K562 (cell line): ENCODE measurements at places on chromosomes 3 and 15. TPM values are rescaled to one million over a fixed set of nuclear protein-coding genes. Genes with fewer than 3 reads are reported as not detected.

SLC12A8 gene
- 0.09 TPM in 1 of 2 replicates, not detected in the other for polyA plus RNA-seq

TMEM266 gene
- not detected in 2 replicates for polyA plus RNA-seq

PDCD6IP gene
- 90.5 and 122 TPM in 2 replicates for polyA plus RNA-seq

CXCR6 gene
- polyA plus RNA-seq = not detected in 2 replicates

PGBD4 gene
- 2.7 and 3.2 TPM in 2 replicates for polyA plus RNA-seq

LIPH gene
- 0.46 and 1.2 TPM in 2 replicates for polyA plus RNA-seq

LPP gene
- polyA plus RNA-seq = not detected in 2 replicates

- H3K27ac ChIP-seq = no peak overlapping the region
- no peaks in the 10 kb centered on the region for H3K27me3 ChIP-seq
- peaks cover 20% of the 10 kb centered on the region for H3K4me1 ChIP-seq
- H3K36me3 ChIP-seq = no peaks in the 10 kb centered on the region
Measured at GRCh38 chr15:43900996-43901395, 74.2 kb downstream of the WDR76 start.

DNA sequence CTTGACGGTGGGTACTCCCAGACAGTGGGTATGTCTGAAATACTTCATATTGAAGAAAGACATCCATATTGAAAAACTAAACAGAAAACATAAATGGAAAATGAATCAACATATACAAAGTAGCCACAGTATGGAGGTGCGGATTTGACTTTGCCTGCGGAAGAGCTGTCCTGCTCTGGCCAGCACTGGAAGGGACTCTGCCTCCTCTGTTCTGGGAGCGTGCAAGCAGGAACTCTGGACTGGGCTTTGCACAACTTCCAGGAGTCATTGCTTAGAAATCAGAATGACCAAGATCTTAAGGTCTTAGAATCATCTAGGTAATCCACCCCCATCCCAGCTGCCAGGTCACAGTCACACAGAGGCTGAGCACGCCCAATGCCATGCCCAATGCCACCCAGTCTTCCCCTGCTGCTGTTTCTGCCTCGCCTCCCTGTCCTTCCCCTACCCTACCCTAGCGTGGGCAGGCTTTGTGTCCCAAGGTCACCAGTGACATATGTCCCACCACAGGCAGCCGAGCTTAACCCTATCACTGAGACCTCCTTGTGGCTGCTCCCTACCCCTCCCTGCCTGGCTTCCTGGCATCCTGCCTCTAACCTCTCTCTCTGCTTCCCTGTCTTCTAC lies 36.3 kb downstream of the CDC25A start:
- 0 out of 3 replicates have a peak, but pooled peaks cover 2% of the 10 kb centered on the region for H3K4me1 ChIP-seq
- H3K27ac ChIP-seq = no peak overlapping the region
- no peak for DNase-seq
- H3K36me3 ChIP-seq = no peaks in the 10 kb centered on the region
- no peak overlapping the region for H3K4me3 ChIP-seq
- 0 out of 3 replicates have a peak, but pooled peaks cover 2% of the 10 kb centered on the region for H3K27me3 ChIP-seq

GRCh38 chr3:76051145-76051544 lies 265.8 kb upstream of the ZNF717 start:
- no peaks in the 10 kb centered on the region for H3K36me3 ChIP-seq
- no peaks in the 10 kb centered on the region for H3K4me1 ChIP-seq
- no peaks in the 10 kb centered on the region for H3K27me3 ChIP-seq
- H3K4me3 ChIP-seq = no peak overlapping the region
- H3K27ac ChIP-seq = no peak overlapping the region

DNA sequence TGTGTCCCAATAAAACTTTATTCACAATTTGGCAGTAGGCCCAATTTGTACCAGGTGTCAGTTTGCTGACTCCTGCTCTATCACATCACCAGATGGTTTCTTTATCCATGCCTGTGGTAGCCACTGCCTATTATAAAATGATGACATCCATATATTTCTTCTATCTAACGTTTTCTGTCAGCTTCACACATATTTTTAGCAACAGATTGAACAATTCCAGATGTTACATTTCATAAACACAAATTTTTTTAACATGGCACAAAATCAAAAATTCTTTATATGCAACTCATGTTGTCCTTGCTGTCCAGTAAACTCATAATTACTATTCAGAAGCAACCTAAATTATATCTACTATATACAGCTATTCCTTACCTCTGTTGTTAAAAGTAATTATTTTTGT lies 1371.6 kb downstream of the NSUN3 start:
- DNase-seq = no peak
- H3K27ac ChIP-seq = no peak overlapping the region
- H3K27me3 ChIP-seq = no peaks in the 10 kb centered on the region
- H3K36me3 ChIP-seq = no peaks in the 10 kb centered on the region

DNA sequence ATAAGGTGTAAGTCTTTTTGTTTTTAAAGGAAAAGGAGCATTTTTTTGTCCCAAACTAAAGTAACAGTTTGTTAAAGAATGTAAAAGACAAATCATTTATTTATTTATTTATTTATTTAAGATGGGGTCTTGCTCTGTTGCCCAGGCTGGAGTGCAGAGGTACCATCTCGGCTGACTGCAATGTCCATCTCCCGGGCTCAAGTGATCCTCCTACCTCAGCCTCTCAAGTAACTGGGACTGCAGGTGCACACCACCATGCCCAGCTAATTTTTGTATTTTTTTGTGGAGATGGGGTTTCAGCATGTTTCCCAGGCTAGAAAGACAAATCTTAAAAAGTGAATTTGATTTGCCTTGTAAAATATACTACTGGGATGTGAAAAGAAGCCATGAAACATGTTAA lies 86.3 kb upstream of the PLXND1 start:
- H3K4me3 ChIP-seq = no peak overlapping the region
- H3K27me3 ChIP-seq = no peaks in the 10 kb centered on the region
- H3K36me3 ChIP-seq = no peaks in the 10 kb centered on the region

- no peak overlapping the region for H3K4me3 ChIP-seq
- no peaks in the 10 kb centered on the region for H3K36me3 ChIP-seq
- H3K27me3 ChIP-seq = no peaks in the 10 kb centered on the region
- H3K4me1 ChIP-seq = no peaks in the 10 kb centered on the region
Measured at GRCh38 chr15:56074481-56075265, 81.3 kb upstream of the NEDD4 start.

- no peak for DNase-seq
- H3K4me3 ChIP-seq = no peak overlapping the region
- H3K4me1 ChIP-seq = no peaks in the 10 kb centered on the region
- no peaks in the 10 kb centered on the region for H3K36me3 ChIP-seq
- H3K27ac ChIP-seq = no peak overlapping the region
- H3K27me3 ChIP-seq = no peaks in the 10 kb centered on the region
Measured at GRCh38 chr15:33243393-33243792, 48.9 kb upstream of the FMN1 start.

GRCh38 chr3:185317674-185318073 lies 45.3 kb upstream of the MAP3K13 start:
- no peak overlapping the region for H3K27ac ChIP-seq
- H3K4me1 ChIP-seq = no peaks in the 10 kb centered on the region; the same call in 2 of the 3 replicates
- no peaks in the 10 kb centered on the region for H3K27me3 ChIP-seq
- H3K36me3 ChIP-seq = no peaks in the 10 kb centered on the region
- no peak overlapping the region for H3K4me3 ChIP-seq

DNA sequence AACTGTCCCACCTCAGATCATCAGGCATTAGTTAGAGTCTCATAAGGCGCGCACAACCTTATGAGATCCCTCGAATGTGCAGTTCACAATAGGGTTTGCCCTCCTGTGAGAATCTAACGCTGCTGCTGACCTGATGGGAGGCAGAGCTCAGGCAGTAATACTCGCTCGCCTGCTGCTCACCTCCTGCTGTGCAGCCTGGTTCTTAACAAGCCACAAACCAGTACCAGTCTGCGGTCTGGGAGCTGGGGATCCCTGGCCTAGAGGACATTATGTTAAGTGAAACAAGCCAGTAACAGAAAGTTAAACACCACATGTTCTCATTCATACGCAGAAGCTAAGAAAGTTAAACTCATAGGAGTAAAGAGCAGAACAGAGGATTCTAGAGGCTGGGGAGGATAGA lies 47.0 kb downstream of the MAP3K13 start:
- no peak overlapping the region for H3K4me3 ChIP-seq
- no peak overlapping the region for H3K27ac ChIP-seq
- no peaks in the 10 kb centered on the region for H3K36me3 ChIP-seq
- DNase-seq = no peak

DNA sequence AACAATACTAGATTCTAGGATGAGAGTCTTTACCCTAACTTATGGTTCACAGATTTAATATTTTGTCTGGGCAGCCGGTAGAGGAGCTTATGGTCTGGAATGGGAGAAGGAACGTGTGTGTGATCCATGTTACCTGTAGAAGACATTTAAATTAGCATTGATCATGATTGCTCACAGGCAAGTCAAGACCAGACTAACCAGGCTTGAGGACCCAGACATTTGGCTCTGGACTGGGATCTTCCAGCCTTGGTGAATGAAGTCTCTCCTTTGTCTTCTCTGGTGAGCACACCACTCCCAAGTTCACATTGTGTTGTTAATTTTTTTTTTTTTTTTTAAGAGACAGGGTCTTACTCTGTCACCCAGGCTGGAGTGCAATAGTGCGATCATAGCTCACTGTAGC lies 11.7 kb downstream of the ABHD2 start:
- H3K36me3 ChIP-seq = peaks cover 73% of the 10 kb centered on the region
- H3K4me3 ChIP-seq = no peak overlapping the region
- peaks cover 6% of the 10 kb centered on the region for H3K4me1 ChIP-seq
- no peak overlapping the region for H3K27ac ChIP-seq

GRCh38 chr3:105828703-105829102 lies 40.1 kb downstream of the CBLB start:
- H3K36me3 ChIP-seq = no peaks in the 10 kb centered on the region
- H3K4me3 ChIP-seq = no peak overlapping the region

- no peaks in the 10 kb centered on the region for H3K4me1 ChIP-seq
- no peaks in the 10 kb centered on the region for H3K27me3 ChIP-seq
- no peak overlapping the region for H3K27ac ChIP-seq
- H3K36me3 ChIP-seq = peaks cover 40% of the 10 kb centered on the region
Measured at GRCh38 chr15:63595065-63595464, 2.1 kb upstream of the FBXL22 start.

DNA sequence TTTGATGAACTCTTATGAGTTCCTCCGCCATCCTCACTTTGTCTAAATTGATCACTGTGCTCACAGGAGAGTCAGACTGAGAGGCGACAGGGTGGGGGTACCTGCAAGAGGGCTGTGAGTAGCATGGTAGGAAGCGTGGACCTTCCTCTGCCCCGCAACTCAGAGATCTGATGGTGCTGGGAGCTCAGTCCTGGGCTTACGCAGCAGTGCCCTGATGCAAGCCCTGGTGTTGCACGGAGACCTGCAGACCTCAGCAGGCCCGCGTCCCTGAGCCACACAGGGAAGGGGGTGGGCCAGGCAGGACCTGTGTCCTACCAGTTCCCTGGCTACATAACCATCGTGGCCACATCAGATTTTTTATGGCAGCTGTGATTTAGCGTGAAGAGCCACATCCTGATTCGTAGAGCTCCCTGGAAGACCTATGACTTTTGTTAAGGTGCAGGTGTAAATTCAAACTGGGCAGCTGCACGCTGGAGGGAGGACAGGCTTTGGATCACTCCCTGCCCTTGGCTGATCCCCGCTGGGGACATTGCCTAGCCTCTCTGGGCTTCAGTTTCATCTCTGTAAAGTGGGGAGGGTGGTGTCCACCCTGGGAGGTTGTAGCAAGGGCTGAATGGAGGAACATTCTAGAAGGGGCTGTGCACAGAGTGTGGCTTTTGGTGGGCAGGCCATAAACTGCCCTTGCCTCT lies 176.1 kb downstream of the KLF13 start:
- no peaks in the 10 kb centered on the region for H3K36me3 ChIP-seq
- H3K4me3 ChIP-seq = no peak overlapping the region
- H3K27me3 ChIP-seq = no peaks in the 10 kb centered on the region
- no peak for DNase-seq
- H3K4me1 ChIP-seq = no peaks in the 10 kb centered on the region
- no peak overlapping the region for H3K27ac ChIP-seq

- H3K27ac ChIP-seq = no peak overlapping the region
- no peak for DNase-seq
- no peaks in the 10 kb centered on the region for H3K4me1 ChIP-seq
- no peak overlapping the region for H3K4me3 ChIP-seq
Measured at GRCh38 chr3:168878655-168879054, 782.9 kb upstream of the GOLIM4 start.

GRCh38 chr15:85778107-85778776 lies 16.5 kb downstream of the KLHL25 start:
- H3K36me3 ChIP-seq = no peaks in the 10 kb centered on the region
- H3K27me3 ChIP-seq = peaks cover 19% of the 10 kb centered on the region; the same call in 2 of the 3 replicates
- H3K4me1 ChIP-seq = no peaks in the 10 kb centered on the region
- no peak overlapping the region for H3K4me3 ChIP-seq
- DNase-seq = no peak

DNA sequence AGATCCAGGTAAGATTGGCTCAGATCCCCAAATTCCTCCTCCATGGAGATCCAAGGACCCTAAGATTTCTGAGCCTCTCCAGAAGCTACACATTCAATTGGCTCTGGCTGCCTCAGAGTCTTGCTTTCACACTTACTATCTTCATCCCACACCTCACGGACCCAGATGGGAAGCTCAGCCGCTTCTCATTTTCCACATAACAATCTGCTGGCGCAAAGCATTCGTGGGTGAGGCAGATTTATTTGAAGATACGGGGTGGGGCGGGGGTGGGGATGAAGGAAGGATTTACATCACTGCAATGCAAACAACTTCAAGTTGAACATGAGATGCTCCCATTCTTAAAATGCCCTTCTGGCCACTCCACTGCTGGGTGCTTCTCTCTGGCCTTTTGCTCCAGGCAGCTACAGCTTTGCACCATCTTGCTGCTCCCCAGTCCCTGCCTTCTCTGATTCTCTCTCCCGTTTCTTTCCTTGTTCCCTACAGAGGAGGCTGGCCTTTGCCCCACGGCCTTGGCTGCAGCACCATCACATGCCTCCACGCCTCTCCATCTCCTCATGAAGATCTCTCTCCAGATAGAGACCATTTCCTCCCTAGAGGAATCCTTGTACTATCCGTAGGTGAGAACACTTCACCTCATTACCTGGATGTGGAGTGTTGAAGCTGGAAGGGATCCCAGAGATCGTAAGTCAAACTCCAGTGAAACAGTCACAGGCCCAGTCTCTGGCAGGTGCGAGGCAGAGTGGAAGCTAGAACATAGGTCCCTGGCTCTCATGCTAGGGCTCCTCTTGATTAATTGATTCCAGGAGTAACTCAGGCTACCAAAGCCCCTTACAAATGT lies 175.9 kb downstream of the RPLP1 start:
- DNase-seq = no peak
- H3K4me1 ChIP-seq = no peaks in the 10 kb centered on the region
- peaks cover 21% of the 10 kb centered on the region for H3K27me3 ChIP-seq
- no peaks in the 10 kb centered on the region for H3K36me3 ChIP-seq
- H3K4me3 ChIP-seq = no peak overlapping the region

- H3K36me3 ChIP-seq = no peaks in the 10 kb centered on the region
- H3K27ac ChIP-seq = no peak overlapping the region
- no peaks in the 10 kb centered on the region for H3K27me3 ChIP-seq
- peak; percentile 20 for DNase-seq
Measured at GRCh38 chr3:50532062-50532705, 28.8 kb upstream of the CACNA2D2 start.

DNA sequence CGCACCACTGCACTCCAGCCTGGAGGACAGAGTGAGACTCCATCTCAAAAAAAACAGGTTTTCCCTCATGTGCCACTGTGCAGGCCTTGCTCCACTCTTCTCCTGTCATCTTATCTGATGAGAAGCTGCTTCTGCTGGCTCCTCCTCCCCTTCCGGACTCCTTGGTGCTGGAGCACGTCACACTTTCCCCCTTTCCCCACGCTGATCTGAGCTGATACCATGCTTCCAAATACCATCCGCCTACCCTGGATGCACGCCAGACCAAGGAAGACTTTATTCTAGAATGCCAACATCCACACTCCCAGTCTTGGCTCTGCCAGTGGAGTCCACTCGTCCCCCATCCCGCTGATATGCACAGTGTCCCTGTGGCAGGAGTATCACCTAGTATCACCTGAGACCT lies 31.3 kb downstream of the HOMER2 start:
- H3K4me3 ChIP-seq = no peak overlapping the region
- H3K4me1 ChIP-seq = no peaks in the 10 kb centered on the region
- no peak overlapping the region for H3K27ac ChIP-seq
- H3K36me3 ChIP-seq = no peaks in the 10 kb centered on the region
- H3K27me3 ChIP-seq = peaks cover 40% of the 10 kb centered on the region
- no peak for DNase-seq
